ENCODE measurements at places on chromosomes 1 and 21.
A peak's percentile ranks its signal among the peaks of the same experiment; 100 is the strongest.

- DNase-seq, result no peak
Measured at GRCh38 chr1:152626744-152627143, 3.8 kb upstream of the LCE3A start.

DNA sequence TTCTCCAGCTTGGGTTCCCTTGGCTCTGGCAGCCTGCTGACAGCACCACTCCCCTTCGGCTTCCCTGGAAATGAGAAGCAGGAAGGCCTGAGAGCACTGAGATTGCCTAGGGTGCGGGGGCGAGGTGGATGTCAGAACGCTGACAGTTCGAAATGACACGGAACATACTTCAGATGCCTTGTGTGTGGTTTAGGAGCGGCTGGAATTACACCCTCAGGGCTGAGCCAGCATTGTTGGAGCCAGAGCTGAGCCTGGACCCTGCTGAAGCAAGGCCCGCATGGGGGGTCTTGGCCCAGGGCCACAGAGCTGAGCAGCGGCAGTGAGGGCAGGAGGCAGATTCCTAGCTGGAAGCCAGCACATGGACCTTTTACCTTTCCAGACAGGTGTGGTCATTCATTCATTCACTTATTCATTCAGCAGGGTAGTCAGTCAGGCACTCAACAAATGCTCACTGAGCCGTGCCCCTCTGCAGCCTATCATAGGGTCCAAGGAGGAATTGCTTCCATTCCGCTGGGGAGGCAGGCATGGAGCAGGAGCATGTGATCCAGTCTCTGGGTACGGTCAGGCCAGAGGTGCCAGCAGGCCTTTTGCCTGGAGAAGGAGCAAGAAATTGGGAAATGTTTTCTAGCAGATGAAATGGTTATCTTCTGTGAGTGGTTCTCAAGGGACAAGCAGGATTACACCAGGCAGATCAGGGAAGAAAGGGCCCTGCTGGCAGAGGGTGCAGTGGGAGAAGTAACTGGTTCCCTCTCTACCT lies 6.6 kb upstream of the FOXE3 start:
- no peak for DNase-seq

- no peak for DNase-seq
Measured at GRCh38 chr1:38059635-38060250, 13.2 kb upstream of the POU3F1 start.

DNA sequence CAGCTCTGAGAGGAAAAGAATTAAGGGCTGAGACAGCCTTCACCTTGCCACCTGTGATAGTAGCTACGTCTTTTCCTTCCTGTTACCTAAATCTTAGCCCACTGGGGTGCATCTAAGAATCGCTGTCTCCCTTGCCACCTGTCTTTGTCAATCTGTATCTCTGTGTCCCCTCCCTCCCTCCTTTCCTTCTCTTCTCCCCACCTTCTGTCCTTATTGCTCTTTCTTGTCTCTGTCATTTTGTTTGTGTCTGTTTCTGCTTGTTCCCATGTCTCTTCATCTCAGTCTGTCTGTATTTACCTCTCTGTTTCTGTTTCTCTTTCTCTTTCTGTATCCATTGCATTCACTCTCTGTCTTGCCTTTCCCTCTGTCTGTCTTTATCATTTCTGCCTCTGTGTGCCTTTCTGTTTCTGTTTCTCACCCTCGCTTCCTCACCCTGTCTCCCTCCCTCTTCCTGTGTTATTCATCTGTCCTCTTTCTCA lies 30.2 kb downstream of the SLC22A15 start:
- DNase-seq, result no peak

DNA sequence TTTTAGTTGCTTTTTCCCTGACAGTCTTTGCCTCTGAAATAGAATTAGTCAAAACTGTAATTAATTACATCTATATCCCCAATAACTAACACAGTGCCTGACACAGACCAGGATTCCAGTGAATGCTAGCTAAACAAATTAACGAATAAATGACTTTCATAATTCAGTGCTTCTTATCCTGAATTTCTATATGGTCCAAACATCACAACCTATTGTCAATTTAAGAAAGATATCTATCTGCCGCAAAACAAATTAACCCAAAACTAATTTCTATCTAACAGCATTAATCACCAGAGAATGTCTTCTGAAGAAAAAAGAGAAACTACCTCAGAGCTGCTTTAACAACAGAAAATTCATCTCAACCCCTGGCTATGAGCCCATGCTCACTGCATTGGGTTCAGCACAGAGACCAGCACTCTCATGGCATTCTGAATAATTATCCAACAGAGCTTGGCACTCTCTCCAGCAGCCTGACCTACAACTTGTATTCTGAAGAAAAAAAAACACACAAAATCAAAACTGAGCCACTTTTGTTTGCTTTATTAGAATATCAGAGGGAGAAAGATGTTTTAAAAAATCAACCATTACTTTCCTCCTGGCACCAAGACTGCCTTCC lies 547.3 kb upstream of the BEND5 start:
- DNase-seq, result peak; percentile 1

GRCh38 chr21:24658026-24658425 lies 949.3 kb downstream of the MRPL39 start:
- no peak for DNase-seq
